D341Med (cell line): ENCODE measurements at places on chromosomes 6 and 20.

- no peak for DNase-seq
These were observed 394.6 kb upstream of the JARID2 start for GRCh38 chr6:14851281-14851680.

GRCh38 chr6:75870389-75870788 is 121.3 kb downstream of the MYO6 start:
- DNase-seq, result no peak

- no peak for DNase-seq
These were observed 468 bp downstream of the TRDN start for GRCh38 chr6:123636282-123636681.

DNA sequence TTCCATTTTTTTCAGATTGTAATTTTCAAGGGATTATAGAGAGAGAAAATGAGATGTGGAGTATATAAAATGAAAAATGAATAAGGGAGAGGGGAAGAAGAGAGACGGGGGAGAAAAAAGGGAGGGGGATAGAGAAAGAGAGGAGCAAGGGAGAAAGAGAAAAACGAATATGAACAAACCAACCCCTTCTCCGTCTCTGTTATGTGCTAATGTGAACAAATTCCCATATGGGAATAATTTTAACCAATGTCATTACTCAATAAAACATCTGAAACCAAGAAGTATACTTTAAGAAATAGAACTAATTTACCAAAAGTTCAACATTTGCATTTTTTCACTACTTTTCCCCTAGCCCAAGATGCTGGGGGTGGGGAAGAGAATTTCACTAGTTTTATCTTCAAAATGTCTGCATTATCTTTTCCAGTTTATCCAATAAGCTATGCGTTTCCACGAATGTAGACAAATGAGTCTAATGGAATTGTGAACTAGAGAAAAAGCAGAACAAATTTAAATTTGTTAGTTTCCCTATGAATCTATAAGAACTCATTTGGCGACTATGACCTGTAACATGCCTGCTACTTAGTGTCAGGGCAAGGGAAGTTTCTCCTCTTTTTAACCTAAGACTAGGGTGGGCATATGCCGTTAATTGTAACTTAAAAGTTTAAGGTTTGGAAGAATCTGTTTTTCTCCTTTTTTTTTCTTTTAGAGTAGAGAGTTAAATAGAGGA is 286.3 kb downstream of the BTBD9 start:
- DNase-seq, result no peak

- no peak for DNase-seq
These were observed 16.1 kb upstream of the KIAA0408 start for GRCh38 chr6:127475135-127475822.

DNA sequence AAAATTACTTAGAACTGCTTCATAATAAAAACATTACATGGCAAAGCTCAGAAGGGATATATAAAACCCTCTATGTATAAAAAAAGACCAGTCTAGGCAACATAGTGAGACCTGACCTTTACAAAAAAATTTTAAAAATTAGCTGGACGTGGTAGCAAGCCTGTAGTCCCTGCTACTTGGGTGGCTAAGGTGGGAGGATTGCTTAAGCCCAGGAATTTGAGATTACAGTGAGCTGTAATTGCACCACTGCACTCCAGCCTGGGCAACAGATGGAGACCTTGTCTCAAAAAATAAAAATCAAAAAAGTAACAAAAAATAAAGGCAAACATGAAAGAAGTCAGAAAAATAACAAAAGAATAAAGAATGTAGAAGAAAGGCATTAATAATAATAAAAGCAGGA is 21.5 kb upstream of the TPD52L1 start:
- no peak for DNase-seq
